ENCODE measurements at places on chromosomes 12 and 14.

DNA sequence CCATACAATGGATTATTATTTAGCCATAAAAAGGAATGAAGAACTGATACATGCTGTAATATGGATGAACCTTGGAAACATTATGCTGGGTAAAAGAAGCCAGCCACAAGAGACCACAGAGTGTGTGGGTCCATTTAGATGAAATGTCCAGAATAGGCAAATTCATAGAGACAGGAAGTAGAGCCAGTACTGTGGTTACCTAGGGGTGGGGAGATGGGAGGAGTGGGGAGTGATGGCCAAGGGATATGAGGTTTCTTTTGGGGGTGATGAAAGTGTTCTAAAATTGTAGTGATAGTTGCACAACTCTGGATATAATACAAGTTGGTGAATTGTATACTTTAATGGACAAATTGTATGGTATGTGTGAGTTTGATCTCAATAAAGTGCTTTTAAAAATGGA, 18.6 kb downstream of the JDP2 start:
- DNase-seq, result no peak

GRCh38 chr12:78145398-78145797, 314.7 kb downstream of the NAV3 start:
- no peak for DNase-seq

GRCh38 chr12:124992874-124993625, 395 bp upstream of the BRI3BP start:
- DNase-seq, result peak; percentile 56

GRCh38 chr12:10720974-10721650, 2.0 kb downstream of the YBX3 start:
- DNase-seq, result peak; percentile 35

DNA sequence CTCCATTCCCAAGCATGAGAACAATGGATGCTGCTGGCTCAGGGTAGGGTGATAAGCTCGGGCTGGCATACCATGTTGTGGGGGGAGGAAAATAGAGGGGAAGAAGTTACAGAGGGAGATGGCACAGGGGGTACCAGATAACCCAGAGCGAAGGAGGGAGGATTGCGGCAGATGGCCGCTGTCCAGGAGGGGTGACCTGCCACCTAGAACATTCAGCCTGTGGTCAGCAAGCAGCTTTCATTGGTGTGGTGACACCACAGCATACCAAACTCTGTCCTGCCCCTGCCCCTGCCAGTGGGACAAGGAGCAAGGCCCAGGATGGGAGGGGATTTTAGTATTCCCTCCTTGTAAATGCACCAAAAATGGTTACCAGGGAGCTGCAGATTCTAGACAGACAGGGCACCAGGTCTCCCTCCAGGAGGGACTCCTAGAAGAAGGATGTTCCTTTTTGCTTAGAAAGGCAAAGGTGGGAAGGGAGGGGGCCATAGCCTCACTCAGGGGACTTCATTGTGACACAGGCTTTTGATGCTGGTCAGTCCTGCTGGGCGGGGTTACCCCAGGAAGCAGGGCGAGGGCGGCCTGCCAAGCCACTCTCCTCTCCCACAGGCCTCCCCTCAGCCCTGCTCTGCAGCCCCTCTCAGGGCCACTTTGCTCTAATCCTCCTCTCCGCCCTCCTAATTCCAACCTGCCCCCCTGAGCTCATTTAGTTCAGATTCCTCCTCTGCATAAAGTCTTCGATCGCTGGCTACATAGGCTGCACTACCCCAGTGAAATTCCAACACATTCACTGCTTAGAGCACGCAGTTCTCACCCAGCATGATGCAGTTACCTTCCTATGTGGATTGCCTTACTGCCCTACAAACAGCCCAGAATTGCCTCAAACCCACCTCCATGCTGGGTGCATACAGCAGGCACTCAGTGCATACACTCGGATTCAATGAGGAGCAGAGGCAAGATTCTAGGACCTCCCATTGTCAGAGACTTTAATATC, 36.0 kb upstream of the PLEKHG6 start:
- peak; percentile 75 for DNase-seq

GRCh38 chr12:47980197-47980596, 16.8 kb downstream of the TMEM106C start:
- no peak for DNase-seq

DNA sequence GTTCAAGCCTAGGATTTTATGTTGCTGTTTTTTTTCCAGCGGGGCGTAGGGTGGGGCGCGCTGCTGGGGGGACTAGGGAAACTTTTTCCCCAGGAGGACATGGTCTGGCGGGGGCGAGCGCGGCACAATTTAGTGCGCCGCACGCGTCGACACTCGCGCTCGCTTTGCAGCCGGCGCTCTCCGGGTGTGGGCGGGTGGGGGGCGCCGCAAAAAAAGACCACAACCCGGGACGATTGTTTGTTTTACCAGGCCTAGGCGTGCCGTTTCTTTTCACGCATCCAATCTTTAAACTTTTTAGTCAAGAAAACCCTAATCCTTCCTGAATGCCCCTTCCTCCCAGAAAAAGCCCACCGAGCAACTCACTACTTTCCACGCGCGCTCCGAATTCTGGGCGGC, 865 bp upstream of the ZFP36L1 start:
- DNase-seq, result no peak

DNA sequence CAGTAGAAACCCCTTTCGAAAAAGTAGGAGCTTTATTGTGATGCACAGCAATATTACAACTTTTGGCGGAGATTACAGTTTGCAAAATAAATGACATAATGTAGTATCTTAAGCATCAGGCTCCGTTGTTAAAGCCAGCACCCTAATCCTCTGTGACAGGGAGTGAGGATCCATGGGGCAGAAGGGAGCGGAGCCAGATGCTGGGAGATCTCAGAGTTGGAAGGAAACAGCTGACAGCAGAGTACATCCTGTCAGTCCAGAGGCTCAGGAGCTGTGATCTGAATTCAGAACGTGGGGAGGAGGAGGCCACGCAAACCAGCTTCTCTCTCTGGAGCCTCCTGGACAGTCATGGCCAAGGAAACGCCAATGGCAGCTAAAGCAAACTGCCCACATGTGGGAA, 55.7 kb downstream of the TMTC1 start:
- peak; percentile 57 for DNase-seq

DNA sequence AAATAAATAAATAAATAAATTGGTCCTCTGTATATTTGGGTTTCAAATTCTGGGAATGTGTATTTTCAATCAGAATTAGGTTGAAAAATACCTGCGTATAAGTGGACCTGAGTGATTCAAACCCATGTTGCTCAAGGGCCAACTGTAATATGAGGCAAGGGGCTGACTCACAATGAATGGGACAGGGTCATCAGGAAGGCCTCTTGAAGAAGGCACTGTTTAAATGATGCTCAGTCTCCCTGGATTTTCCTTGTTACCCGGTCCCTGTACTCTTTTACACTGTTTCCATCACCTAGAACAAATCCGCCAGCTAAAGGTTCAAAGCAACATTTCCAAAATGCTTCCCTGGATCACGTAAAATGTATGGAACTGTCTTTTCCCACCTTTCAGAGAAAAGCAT, 3.8 kb downstream of the PSMB5 start:
- DNase-seq, result no peak

DNA sequence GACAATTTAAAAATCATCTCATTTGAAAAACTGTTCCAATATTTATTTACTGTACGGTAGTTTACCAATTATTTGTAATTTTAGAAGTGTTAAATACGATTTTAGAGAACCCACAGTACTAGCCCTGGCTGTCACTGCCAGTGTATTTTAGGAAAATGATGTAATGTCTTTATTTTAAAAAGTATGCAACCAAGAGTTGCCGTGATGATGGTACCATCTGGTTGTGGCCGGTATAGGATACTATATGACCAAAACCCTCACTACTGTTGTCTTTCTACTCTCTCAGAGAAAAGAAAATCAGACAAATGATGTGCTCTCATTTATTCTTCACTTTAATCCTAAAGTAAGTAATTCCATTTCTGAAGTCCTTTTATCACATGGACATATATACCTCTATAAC, 395.0 kb downstream of the FOXG1 start:
- DNase-seq, result peak; percentile 16

GRCh38 chr14:101834800-101835547, 73.5 kb downstream of the PPP2R5C start:
- no peak for DNase-seq

GRCh38 chr14:32571995-32572866, 243.1 kb downstream of the AKAP6 start:
- no peak for DNase-seq

GRCh38 chr14:95609398-95609990, 74.6 kb downstream of the GLRX5 start:
- DNase-seq, result peak; percentile 6

DNA sequence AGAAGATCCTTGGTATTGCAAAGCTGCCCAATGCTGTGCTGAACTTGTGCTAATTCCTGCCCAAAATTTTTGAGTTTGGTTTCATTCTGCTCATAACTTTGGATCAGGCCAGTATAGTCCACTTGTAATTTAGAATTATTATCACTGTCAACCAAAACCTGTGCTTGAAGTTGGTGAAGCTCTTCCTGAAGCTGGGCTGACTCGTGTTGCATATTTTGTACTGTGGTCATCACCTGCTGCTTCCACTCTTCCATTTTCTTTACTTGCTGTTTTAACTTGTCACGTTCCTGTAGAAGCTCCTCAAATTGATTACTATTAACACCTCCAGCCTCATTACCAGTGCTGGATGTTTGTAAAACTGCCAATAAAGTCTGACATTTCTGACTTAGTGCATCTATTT, 35.8 kb downstream of the TRIP11 start:
- DNase-seq, result no peak

DNA sequence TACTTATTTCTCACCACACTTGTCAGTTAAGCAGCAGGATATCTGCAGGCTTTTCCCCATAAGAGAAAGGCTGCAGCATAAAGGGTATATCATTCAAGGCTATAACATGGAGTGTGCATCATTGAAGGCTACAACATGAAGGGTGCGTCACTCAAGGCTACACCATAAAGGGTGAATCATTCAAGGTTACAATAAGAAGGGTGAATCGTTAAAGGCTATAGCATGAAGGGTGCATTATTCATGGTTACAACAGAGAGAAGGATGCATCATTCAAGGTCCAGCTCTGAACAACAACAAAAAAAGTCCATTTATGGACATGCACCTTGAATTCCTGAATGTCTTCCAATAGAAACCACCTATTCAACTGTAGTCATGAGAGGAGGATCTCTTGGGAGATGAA, 32.8 kb upstream of the LUM start:
- DNase-seq, result no peak

DNA sequence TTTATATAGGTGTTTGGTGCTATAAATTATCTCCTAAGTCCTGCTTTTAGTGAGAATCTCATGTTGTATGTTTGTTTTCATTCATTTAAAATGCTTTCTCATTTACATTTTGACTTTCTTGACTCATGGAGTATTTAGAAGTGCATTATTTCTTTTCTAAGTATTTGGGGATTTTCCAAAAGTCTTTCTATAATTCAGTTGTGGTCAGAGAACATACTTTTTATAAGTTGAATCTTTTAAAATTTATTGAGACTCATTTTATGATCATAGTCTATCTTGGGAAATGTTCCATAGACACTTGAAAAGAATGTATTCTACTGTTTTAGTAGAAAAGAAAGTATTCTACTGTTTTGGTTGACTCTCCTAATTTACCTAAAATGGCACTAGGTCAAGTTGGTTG, 168.2 kb downstream of the AKAP6 start:
- DNase-seq, result no peak

DNA sequence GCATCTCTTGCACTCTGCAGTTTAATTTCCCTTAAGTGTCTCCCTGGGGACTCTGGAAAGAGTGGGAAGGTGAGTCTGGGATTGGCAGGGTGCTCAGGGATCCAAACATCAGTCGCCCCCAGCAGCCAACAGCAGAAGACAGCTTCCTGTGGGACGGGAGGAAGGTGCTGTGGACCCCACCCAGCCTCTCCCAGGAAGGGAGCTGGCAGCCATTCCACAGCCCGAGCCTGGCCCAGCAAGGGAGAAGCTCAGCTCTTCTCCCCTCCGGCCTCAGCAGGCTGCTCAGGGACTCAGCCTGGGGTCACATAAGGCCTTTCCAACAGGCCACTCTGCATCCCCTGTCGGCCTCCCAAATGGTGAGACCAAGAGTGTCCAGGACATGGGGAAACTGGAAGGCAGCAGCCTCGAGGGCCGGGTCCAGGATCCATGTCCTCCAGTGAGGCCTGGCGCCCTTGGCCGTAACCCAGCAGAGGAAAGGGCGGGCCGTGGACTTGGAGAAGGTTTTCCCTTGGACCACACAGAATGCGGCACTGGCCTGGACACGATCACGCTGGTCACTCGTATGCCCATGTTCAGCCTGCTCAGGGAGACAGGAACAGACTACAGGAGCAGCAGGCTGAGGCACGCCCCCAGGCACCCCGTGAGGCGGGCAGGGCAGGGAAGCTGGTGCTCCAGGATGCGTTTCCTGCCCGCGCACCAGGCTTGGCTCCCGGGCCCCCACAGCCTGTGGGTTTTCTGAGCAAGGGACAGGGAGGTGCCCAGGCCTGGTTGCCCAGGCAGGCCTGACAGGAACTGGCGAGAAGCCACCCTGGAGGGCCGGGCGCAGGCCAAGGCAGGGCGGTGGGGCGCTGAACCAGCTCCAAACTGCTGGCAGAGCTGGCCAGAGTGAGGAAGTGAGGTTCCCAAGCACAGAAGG, 3.5 kb downstream of the XRCC3 start:
- no peak for DNase-seq

DNA sequence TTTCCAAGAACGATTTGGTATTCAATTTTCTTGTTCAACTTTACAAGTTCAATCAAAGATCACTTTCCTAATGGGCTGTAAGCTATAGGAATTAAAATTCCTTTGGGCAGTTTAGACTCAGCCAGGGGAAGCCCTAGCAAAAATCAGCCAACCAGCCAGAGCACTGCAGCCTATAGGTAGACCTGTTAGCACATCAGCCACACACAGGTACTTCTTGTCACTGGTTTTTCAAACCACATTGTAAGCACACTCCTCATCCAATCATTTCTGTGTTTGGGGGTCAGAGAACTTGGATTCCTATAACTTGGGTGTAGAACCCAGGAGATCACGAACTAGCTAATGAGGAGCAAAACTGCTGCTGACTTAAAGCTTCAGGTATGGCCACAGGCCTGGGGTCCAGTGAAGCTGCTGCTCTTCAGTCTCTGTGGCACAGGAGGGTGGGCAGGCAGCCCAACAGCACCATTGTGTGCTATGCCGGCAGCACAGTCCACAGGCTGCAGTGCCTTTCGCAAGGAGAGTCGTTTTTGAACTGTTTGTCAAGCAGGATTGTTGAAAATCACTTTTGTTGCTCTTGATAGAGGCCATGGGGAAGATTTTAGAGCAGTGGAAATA, 87.3 kb upstream of the RFX4 start:
- no peak for DNase-seq

DNA sequence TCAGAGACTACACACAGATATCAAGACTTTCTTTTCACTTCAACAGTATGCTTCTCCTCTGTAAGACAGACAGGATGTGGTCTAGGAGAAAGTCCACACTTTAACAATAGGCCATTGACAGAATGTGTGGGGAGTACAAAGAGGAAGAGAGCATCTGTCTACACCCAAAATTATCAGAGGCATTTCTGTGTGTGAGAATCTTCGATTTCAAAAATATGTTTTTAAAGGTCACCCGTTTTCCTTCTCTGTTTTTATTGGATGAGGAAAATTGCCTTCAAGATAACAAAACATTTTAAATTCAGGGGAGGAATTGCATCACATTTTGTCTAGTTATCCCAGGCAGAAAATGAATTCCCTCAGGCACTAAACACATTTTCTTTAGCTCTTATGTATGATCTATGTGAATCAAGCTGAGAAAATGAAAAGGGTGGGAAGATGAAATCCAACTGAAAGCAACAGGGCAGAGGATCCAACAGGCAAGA, 16.4 kb downstream of the NAV3 start:
- peak; percentile 31 for DNase-seq

Data from myocyte (in vitro differentiated cells).